SK-N-MC (cell line): ENCODE measurements at places on chromosomes 12 and 14.

DNA sequence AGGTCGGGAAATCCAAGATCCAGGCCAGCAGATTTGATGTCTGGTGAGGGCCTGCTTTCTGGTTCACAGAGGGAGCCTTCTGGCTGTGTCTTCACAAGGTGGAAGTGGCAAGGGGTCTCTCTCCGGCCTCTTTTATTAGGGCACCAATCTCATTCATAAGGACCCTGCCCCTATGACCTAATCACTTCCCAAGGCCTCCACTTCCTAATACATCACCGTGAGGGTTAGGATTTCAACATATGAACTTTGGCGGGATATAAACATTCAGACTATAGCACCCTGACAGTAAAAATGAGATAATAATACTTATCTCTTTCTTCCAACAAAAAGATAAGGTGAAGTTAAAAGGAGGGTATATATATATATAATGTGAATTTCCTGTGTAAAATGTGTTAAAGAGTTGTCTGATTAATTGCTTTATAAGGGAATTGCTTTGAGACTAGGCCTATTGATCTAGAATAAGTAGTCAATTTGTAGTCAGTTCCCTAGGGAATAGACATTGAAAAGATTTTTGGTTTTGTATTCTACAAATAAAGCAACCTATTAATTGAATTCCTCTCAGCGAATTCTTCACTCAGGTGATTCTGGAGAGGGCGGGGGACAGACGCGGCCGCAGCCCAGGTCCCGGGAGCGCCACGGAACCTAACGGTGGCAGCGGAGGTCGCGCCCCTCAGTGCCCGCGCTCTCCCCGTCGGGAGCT lies 516 bp upstream of the LGALS3 start:
- no peak for DNase-seq

- DNase-seq = no peak
Observed at GRCh38 chr12:109568486-109568885, 4.8 kb downstream of the MMAB start.

DNA sequence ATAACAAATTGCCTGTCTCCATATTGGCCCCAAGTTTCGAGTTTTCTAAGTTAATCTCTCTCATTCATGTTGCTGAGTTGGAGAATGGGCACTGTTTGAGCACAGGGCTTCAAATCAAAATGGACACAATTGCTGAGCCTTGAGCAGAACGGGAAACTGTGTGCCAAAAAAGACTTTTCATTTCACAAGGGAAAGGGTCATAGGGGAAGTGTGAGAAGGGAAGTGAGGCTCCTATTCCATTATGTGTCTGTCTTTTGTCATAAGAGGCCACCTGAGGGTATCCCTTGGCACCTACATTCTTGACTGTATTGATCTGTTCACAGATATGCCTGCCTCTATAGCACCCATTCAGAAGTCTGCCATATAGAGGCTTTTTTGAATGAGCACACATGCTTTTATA lies 59.1 kb downstream of the TTLL5 start:
- no peak for DNase-seq

- no peak for DNase-seq
Observed at GRCh38 chr14:53929871-53930715, 26.5 kb downstream of the BMP4 start.

- DNase-seq = peak; percentile 83
Observed at GRCh38 chr12:92927055-92927435, 2.0 kb downstream of the EEA1 start.
